ENCODE measurements at places on chromosomes 12 and 14.
A peak's percentile ranks its signal among the peaks of the same experiment; 100 is the strongest.

GRCh38 chr12:91507754-91508153, 325.1 kb upstream of the DCN start:
- DNase-seq, result no peak

GRCh38 chr14:61048640-61049039, 67.6 kb downstream of the SLC38A6 start:
- DNase-seq, result no peak

DNA sequence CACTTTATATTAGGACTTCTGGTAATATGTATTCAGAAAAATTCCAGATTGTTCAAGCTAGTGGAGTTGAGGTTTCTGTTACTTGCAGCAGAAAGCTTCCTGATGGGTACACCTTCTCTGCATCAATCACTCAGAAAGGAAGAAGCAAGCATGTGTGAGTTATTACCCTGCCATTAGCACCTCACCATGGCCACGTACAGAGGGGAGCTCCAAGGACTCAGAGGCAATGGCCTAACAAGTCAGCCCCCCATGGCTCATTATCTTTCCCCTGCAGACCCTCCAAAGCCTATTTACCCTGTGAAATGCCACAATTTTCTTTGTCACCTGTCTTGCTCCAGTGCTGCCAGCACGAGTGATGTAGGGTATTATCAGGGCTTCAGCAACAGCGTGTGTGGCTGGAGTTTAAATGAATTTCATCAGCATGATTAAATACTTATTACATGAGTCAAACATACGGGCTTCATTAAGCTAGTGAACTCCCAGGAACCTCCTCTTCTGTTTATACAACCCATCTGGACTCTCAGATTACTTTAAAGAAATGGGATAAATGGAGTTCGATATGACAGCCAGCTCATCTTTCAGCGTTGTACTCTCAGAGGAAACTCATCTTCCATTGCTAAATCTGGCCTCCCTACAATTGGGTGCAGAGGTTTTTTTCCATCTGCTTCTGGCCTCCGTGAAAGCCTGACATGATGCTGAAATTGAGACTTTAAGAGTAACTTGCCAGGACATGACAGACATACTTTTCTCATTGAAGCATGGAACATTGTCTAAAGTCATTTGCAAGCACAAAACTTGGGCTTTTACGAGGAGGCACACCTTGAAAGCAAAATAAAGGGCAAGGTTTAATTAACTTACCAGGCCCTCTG, 135.9 kb downstream of the TMEM30B start:
- DNase-seq, result no peak

DNA sequence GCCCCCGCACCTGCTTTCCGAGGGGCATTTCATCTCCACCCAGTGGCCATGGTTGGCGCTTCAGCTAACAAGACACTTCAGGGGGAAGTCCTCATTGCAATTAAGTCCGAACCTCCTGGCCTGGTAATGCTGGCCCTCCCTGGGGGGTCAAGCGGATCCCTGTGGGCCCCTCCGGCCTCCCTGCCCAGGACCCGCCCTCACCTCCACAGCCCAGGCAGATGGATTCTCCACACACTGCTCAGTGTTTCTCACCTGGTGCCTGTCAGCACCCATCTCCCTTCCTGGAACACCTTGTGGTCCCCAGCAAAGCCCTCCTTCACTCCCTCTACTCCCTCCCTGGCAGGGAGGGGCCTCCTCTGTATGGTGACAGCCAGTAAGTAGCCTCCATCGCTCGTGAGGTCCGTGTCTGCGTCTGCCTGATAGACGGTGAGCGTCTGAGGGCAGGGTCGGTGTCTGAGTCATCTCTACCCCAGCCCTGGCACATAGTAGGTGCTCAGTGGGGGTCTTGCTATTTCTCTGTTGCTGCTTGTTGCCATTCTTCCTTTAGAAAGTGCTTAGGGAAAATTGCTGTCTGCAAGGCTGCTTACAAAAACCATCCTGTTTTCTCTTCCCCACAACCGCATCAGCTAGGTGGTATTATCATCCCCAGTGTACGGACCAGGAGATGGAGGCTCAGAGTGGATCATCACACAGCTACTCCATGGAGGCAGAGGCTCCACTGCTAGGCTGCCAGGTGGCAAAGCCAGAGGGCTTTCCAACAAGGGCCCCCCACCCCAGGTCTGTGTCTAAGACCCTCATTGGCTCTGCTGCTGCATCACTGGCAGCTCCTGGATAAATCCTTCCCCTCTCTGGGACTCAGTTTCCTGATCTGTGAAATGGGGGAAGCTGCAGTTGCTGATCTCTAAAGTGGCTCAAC, 39.7 kb upstream of the EML1 start:
- DNase-seq, result no peak

- no peak for DNase-seq
Observed at GRCh38 chr12:32159925-32160324, 53.3 kb downstream of the BICD1 start.

DNA sequence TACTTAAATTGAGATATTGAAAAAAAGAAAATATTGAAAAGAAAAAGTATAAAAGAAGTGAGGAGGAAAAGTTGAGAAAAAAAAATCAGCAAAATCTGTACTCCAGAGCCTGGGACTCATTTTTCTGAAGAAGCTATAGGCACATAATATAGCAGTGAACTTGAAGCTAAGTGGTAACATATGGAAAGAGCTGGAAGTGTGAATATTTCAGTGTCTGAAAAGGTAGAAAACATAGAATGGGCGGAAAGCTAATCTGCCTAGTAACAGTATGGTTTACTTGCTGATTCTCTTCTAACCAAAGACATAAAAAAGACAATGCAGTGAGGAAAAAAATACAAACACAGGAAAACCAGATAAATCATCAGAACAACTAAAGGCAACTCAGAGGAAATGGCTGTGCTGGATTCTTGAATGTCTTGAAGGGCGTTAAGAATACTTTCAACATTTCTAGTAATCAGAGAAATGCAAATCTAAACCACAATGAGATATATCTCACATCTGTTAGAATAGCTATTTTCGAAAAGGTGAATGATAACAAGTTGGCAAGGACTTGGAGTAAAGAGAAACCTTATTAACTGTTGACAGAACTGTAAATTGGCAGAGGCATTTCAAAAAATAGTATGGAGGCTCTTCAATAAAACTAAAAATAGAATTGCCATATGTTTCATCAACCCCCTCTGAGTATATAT, 784.6 kb downstream of the LRFN5 start:
- DNase-seq, result no peak

- no peak for DNase-seq
Observed at GRCh38 chr14:38342803-38343202, 86.9 kb upstream of the CLEC14A start.

DNA sequence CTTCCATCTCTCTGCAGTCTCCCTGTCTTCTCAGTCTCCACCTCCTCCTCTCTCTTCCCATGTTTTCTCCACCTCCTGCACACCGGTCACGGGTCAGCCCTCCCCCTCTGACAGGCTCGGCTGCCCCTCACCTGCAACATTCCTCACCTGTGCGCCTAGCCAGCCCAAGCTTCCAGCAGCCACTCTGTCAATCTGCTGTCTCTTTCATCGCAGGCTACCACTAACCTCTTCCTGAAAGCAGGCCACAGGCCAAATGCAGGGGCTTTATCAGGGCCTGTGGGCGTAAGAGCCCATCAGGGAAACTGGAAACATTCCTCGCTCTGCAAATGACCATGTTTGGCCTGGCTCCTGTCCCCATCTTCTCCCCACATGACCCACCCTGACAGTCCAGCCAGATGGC, 34.5 kb downstream of the CMKLR1 start:
- DNase-seq, result no peak

DNA sequence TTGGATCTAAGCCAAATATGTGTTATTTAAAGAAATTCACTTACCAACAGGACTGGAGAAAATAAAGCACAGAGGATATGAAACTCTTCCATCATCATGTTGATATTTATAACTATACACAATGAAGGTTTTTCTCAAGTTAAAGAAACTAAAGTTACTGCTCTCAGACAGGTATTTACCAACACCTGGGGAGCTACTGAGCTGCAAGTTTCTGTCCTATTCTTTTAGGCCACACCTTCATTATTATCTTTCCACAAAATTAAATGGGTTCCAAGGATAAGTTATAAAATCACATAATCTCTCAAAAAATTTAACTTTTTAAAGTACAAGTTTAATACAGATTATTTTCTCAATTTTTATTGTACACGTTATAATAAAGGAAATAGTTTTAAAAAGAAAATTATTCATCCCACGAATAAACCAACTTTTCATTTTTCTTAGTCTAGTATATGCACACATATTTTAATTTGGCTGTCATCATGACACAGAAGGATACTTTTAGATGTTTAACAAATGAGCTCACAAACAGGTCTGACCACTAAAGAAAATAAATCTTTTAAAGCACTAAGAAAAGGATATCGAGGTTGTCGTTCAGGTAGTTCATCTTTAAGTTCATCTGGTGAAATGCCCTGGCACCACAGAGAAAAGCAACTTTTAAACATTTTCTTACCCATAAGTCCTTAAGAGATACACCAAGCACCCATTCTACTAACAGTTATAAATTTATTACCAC, 7.8 kb downstream of the GMFB start:
- DNase-seq, result no peak

DNA sequence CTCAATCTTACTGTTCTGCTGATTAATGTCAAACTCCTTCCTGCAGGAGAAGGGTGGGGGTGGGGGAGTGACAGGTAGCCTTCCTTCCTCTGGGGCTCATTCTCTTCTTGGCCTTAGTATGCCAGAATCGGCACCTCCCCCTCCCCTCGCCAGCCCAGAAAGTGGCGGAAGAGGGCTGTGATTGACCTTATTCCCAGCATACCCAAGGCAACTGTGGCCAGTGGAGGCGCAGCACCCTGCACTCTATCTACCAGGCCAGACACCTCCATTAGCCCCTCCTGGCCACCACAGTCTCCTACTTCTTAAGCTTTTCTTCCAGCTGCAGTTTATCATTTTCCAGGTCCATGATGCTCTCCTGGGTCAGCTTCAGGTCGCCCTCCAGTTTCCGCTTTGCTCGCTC, 15.5 kb downstream of the MYH6 start:
- no peak for DNase-seq

- peak; percentile 18 for DNase-seq
Observed at GRCh38 chr14:23352506-23353432, at the start of gene SLC22A17. TSS of gene SLC22A17 (minus strand) at chr14:23352887.

- DNase-seq, result no peak
Observed at GRCh38 chr12:70971001-70971794, 50.7 kb upstream of the PTPRR start.

- no peak for DNase-seq
Observed at GRCh38 chr12:89504560-89505346, 19.8 kb downstream of the GALNT4 start.

- no peak for DNase-seq
Observed at GRCh38 chr12:127270193-127270592, 996.8 kb upstream of the TMEM132C start.

DNA sequence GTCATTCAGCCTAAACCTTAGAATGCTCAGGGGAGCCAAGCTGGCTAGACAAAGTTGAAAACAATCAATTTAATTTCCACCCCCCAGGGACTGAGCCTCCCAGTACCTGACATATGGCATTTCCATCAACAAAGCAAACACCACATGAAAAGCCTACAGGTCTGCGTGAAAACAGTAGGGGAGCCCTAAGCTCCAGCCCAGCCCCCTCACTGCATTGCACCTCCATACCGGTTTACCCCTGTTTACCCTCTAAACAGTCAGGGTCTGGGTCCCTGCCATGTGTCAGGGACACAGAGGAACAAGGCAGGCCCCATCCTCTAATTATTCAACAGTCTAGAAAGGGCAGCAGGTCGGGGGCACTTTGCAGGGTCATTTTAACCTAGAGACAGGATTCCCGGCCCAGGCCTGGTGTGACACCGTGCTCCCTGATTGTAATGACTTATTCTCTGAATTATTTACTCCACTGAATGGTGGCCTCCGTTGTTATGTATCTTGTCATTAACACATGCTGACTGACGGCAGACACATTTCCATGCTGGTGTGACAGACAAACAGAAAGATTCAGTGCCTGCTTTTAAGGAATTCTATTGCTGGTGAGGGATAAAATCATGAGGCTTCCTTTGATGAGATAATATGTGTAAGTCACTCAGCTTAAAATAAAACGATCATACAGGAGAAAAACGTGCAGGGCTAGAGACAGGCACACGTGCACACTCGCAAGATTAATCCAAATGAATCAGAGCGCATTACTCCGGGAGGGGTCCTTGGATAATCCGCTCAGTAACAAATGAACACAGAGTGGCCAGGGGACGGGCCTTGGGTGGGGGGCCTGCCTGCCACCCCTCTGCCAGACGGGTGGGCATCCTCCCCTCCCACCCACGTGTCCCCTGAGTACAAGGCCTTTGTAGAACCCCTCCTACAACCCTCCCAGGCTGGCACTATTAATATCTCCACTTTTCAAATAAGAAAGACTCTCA, 23.2 kb downstream of the CCDC88C start:
- DNase-seq, result no peak

Measured in stimulated activated CD8-positive, alpha-beta memory T cell treated with anti-CD3 and anti-CD28 coated beads, Interleukin-4, amount 100 ng/mL, for 4 hours (primary cell).